ENCODE measurements at places on chromosomes 6 and 20.

DNA sequence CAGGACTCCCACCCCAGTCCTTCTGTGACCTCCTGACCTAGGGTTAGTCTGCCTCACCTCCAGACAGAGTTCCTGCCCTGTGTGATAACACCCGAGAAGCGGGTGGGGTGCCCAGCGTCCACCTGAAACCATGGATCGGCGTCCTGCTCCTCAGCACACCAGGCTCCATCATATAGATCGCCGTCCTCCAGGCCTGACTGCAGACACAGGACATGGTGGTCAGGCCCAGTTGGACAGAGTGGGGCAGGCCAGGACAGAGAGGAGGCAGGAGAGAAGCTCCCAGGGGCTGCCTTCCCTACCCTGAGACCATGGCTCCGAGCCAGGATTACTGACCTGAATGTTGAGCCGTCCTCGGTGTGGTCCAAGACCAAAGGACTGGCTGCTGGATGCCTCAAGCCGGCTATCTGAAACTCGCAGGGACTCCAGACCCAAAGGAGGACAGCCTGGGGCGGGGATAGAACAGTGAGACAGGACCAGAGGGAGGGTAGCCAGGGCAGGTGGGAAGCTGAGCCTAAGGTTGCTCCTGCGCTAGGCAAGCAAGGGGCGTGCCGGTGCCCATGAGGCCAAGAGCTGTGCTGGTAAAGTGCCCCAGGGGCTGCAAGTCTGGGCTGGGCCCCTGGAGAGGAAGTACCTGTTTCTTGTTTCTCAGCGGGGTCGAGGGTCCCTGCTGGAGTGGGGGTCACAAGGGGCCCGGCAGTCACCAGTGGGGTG, 2.2 kb downstream of the CPXM1 start:
- DNase-seq, result no peak

DNA sequence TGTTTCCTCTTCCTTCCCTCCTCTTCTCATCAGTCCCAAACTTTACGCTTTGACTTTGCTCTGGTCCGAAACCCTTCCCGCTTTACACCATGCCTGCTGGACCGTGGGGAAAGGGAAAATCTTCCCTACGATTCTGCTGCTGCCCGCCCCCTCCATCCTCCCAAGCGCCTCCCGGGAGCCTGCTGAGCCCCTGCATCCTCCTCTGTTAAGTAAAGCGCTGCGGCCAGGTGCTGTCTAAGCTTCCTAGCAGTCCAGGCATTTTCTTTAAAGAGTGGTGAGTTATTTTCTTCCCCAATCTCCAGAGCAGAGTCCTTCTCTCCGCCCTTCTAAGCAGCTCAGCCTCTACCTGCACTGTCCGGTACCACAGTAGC, 376.3 kb downstream of the RNGTT start:
- no peak for DNase-seq

- no peak for DNase-seq
These were observed 13.4 kb upstream of the MAPK13 start for GRCh38 chr6:36116943-36117342.

DNA sequence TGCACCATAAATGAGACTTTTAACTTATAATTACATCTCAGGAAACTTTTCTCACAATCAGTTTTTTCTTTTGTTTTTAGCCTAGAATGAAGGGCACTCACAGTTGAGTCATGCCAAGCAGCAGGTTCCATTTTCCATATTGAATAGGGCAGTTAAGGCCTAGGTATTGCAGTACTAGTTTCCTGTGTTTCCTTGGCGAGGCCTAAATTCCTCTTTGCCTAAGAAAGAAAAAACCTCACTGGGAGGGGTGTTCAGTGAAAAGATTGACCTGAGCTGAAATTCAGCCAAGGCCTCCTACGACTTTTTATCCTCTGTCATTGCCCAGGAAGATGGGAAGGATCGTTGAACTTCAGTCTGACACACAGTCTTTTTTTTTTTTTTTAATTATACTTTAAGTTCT, 85.5 kb downstream of the IMPG1 start:
- no peak for DNase-seq

GRCh38 chr20:4252005-4252404, 236.6 kb upstream of the RNF24 start:
- DNase-seq, result no peak

All from upper lobe of left lung (tissue), 6 donors.